ENCODE measurements at places on chromosomes 7 and 10.

DNA sequence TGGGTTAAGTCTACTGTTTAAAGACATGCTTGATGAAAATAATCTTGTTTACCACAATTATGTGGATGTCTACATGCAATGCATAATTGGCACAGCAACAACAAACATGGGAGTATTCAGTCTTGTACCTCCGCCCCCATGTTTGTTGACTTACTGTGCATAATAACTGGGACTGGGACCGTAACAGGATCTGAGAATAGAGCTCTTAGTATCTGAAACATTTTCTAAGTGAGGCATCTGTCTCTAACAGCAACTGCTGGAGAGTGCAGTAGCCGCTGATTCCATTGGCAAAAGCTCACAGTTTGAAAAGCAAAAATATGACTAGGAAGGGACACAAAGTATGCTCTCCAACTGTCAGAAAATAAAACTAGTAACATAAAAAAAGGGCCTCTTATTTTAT lies 61.6 kb downstream of the ENO4 start:
- DNase-seq: no peak

DNA sequence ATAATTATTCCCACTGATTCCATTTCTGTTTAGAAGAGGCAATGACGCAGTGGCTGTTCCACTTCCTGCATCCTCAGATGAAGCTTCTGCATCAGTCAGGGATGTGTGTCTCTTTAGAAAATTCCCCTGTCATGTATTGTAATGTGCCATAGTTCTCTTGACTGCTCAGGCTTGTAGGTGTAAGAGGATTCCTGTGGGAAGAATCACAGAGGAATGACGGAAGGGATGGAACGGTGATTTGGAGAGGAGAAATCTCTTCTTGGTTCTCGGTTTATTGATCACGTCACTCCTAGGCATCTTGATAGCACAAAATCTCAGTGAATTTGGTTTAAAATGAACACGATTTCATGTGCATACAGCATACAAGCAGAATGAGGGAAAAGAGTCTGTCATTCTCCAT lies 69.8 kb upstream of the PRKCQ start:
- no peak for DNase-seq

GRCh38 chr7:1889556-1890181 lies 219.6 kb downstream of the ELFN1 start:
- DNase-seq: no peak

DNA sequence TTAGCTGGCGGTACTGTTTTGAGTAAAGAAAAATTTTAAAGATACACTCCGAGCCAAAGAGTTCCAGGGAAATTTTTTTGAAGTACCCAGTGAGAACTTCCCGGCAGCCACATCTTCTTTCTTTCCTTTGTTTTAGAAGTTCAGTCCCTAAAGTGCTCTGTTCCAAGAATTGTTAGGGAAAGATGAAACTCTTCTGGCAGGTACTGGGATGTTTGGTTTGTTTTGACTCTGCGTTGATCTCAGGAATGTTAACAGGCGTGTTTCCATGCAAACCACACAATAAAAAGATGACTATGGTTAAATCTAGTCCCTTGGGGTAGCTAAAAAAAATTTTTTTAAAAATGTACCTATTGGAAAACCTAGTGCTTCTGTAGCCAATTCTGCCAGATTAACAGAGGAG lies 224.7 kb upstream of the PHYHIPL start:
- DNase-seq: no peak

DNA sequence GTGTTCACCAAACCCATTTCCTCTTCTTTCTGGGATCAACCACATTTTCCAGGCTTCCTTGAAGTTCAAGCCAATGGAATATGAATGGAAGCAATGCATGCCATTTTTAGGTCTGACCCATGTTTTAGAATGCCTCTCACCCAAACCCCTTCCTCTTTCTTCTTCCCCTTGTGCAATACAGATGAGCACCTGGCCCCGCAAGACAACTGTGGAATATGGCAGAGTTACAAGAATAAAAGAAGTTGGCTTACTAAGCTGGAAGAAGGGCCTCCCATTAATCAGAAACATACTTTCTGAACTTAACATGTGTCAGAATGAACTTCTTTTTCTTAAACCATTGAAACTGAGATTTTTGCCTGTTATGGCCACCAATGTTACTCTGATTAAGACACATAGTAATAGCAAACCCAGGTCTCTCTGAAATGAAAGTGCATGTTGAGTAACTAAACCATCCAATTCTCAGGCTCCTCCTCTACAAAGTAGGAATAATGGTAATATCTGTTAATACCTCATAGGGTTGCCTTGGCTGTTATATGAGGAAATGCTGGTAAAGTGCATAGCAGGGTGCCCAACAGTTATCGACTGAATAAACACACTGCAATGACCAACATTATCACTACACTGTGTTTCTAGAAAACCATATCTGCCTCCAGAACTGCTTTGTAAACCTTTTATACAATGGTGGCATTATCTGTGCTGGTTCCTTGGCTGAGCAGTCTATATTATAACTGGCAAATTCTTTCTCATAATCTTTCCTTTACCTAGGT lies 382.2 kb upstream of the NRP1 start:
- DNase-seq: no peak

DNA sequence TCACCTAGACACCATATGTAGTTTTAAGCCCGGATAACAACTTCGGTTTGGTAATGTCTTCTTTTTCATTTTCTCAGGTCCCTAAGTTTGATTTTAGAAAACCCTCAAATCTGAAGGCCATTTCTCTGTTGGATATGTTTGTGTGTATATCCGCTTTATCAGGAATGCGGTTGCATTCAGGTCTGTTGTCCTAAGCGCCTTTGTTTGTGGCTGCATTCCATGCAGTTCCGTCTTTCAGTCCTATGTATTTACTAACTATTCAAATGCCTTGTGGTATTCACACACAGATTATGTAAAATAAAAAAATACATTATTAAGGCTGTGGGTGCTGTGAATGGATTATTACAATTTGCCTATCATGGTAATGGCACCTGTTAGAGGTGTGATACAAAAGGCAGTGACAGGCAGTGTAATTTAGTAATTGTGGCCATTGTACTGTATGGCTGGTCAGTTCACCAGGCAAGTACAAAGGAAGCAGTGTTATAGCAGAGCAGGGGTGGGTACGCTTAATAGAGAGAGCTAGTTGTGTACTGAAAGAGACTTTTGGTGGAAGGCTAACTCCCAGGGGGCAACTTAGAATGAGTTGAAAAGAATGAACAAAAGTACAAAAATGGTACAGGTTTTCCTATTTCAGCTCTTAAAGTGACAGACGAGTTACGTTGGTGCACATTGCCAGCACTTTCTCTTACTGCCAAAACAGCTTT lies 136.4 kb downstream of the VTI1A start:
- no peak for DNase-seq

DNA sequence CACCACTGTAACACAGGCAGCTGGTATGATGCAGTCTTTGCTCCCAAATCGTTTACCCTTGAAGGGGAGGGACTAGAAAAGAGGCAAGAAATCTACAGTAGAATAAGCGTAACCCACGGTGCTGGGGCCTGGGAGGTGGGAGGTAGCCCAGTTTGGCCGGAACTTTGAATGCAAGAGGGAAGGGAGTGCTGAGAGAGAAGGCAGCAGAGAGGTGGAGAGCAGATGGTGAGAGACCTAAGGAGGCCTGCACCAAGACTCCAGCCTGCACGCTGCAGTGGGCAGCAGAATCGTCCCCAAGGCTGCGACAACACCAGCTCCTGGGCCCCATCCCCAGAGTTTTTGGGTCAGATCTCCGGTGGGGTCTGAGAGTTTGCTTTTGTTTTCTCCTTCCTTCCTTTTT lies 547.5 kb downstream of the GALNT17 start:
- no peak for DNase-seq

- DNase-seq: peak; percentile 66
Observed at GRCh38 chr7:129635300-129636029, 23.9 kb downstream of the NRF1 start.

DNA sequence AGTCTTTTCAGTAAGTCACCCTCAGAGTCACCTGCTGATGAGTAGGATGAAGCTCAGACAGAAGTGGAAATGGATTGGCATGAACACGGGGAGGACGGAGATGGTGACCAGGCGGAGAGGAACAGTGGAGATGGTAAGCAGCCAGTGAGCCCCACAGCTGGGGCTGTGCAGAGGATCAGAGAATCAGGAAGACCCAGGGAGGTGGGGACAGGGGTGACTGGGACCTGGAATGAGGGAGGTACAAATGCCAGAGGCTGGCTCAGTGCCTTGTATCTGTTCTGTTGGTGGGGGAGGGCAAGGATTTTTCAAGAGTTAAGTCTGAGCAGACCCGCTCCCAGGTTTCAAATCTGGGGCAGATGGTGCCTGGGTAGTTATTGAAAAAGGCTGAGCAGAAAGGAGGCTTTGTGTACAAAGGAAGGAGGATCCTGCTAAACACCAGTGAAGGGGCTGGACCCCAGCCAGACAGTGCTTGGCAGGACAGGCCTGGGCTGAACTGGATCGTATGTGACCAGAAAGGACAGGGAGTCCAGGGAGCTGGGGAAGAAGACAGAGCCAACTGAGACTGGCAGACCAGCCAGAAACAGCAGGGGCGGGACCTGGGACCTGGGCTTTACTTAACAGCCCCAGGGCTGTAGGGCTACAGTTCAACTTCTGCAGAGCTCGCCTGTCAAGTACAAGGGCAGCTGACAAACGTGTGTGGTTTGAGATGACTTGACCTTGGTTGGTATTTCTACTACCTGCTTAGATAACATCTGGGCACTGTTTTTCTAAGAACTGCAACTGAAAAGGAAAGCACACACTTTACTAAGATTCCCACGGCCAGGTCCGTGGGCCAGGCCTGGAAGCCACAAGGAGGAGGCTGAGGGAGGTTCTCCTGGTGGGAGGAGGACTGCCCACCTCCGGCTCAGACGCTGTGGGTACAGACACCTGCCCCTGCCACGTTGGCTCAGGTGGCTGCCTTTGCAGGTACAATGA lies 13.2 kb upstream of the FRMPD2 start:
- DNase-seq: no peak

DNA sequence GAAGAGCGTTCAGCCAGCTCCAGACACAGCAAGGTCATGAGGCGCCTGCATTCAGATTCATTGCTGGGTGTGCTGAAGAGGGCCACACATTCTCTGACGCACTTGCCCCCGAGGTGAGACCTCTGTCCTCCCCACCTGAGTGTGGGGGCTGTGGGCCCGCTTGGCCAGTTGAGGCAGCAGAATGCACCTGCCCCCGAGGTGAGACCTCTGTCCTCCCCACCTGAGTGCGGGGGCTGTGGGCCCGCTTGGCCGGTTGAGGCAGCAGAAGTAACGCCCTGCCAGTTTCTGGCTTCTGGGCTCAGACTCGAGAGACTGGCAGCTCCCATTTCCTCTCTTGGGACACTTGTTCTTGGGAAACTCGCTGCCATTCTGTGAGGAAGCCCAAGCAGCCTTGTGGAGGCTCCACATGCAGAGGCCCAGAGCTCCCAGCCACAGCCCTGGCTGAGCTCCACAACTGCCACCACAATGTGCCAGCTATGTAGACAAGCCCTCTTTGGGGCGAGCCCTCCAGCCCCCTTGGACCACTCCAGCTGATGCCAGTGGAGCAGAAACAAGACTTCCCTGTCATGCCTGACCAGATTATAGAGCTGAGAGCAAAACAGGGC lies 434.0 kb downstream of the DNAJB6 start:
- DNase-seq: no peak

- DNase-seq: no peak
Observed at GRCh38 chr10:38147686-38148085, 53.5 kb downstream of the ZNF37A start.

DNA sequence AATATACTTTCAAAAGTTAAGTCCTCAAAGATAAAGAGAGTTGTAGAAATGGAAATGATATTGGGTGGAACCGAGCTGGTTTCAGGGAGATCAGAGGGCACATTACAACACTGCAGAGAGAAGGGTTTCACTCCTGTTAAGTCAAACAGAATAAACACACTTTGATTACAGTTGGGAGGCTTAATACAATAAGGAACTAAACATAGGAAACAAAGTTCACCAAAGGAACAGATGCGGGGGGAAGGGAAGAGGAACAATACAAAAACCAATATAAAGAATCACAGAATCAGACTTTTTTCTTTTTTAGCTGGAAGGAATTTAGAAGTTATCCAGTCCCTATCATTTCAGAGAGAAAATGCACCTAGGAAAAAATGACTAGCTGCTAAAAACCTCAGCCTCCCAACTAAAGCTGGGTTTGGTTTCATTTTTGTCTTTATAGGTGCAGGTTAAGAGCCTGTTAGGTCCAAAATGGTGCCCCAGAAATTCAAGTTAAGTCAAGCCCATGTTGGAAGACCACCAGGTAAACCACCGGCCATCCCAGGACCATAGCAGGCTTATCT lies 81.9 kb downstream of the DNMBP start:
- DNase-seq: no peak

GRCh38 chr10:1114719-1115606 lies 58.8 kb downstream of the WDR37 start:
- DNase-seq: peak; percentile 36

DNA sequence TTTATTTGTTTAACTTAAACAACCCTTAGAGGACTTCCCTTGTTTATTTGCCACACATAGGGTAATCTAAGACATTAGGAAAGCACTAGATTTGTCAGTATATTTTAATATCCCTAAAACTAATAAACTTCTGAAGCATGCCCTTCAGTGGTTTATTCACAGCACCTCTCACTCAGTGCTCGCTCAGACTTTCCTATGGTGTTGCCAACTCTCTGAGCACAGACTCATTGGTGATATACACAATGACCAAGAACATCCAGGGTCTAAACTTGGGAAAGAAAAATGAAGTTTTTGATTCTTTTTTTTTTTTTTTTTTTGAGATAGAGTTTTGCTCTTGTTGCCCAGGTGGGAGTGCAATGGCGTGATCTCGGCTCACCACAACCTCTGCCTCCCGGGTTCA lies 82.2 kb downstream of the RAB11FIP2 start:
- DNase-seq: no peak

GRCh38 chr10:113300617-113301016 lies 252.2 kb upstream of the HABP2 start:
- no peak for DNase-seq

- no peak for DNase-seq
Observed at GRCh38 chr10:69659241-69660038, 29.4 kb downstream of the FAM241B start.

GRCh38 chr10:43390759-43391158 lies 18.2 kb downstream of the HNRNPF start:
- DNase-seq: no peak

GRCh38 chr7:79461660-79462059 lies 8.2 kb upstream of the MAGI2 start:
- no peak for DNase-seq

GRCh38 chr10:128631801-128632241 lies 505.6 kb upstream of the MKI67 start:
- DNase-seq: no peak

DNA sequence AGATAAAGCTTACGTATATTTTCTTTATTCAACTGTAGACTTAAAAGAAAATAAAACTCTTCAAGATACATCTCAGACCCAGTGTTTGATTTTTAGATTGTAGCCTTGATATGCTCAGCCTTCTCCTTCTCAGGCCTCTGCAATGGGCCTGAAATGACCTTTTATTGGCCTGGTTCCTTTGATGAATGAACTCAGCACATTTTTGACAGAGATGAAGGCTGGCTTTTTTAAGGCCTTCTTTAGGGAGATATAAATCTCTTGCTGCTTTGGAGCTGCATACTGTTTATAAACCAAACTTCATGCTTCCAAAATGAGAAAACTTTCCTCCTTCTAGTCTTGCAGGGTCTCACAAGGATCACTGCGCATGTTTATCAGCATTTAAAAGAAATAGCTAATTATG lies 1049.8 kb downstream of the LRMDA start:
- DNase-seq: no peak

Data from left forelimb (tissue), 1 donor.